ENCODE measurements at places on chromosomes 16 and 17. TPM values are rescaled to one million over a fixed set of nuclear protein-coding genes. Genes with fewer than 3 reads are reported as not detected.

Gene CDRT15
- total RNA-seq, result not detected

Gene SCN4A
- total RNA-seq, result not detected

Gene ADAD2
- not detected for total RNA-seq

Gene KDM8
- 4.4 TPM for total RNA-seq

Gene EZH1
- total RNA-seq, result 20.0 TPM

Gene SCPEP1
- total RNA-seq, result 96.0 TPM

Gene SSTR5
- not detected for total RNA-seq

Gene POLR2C
- 482 TPM for total RNA-seq

Gene ATP2C2
- not detected for total RNA-seq

Gene ZNF469
- 0.82 TPM for total RNA-seq

Gene TLCD3B
- total RNA-seq, result 0.20 TPM

Gene COTL1
- total RNA-seq, result 172 TPM

Gene FGF11
- not detected for total RNA-seq

Gene TP53TG3F
- total RNA-seq, result not detected

Gene KRT10
- 70.6 TPM for total RNA-seq

Gene KRTAP1-5
- 1.2 TPM for total RNA-seq

Gene UTS2R
- total RNA-seq, result not detected

Gene USP7
- 16.2 TPM for total RNA-seq

Gene KRT15
- 38.4 TPM for total RNA-seq

Gene KREMEN2
- total RNA-seq, result 0.26 TPM

Gene CFAP97D1
- not detected for total RNA-seq

Gene SPNS3
- 1.3 TPM for total RNA-seq

Gene TMEM204
- total RNA-seq, result 1.7 TPM

Gene NPIPA2
- total RNA-seq, result 0.43 TPM

Gene C16orf96
- total RNA-seq, result not detected

Gene TSPAN10
- 3.7 TPM for total RNA-seq

Gene FOXN1
- not detected for total RNA-seq

Gene CDRT15L2
- total RNA-seq, result not detected

Gene GPRC5B
- total RNA-seq, result 5.3 TPM

Gene MAP2K6
- total RNA-seq, result 1.9 TPM

Gene ODAD4
- not detected for total RNA-seq

Gene AIPL1
- not detected for total RNA-seq

Gene TUFM
- total RNA-seq, result 136 TPM

Gene WDR59
- 12.9 TPM for total RNA-seq

Gene MKS1
- 27.4 TPM for total RNA-seq

Gene ZNF207
- 109 TPM for total RNA-seq

Gene MYADML2
- not detected for total RNA-seq

Gene SLC16A11
- total RNA-seq, result not detected

Gene PRSS27
- total RNA-seq, result 1.7 TPM

Gene GPR179
- not detected for total RNA-seq

Gene SYNGR3
- not detected for total RNA-seq

Gene CA7
- total RNA-seq, result not detected

Gene TBX21
- total RNA-seq, result not detected

Gene KRT20
- not detected for total RNA-seq

Gene CIITA
- total RNA-seq, result not detected

Gene CTRB1
- total RNA-seq, result not detected

Gene CCL16
- not detected for total RNA-seq

Gene RASD1
- 5.6 TPM for total RNA-seq

Gene DVL2
- 11.5 TPM for total RNA-seq

Gene SLC5A10
- total RNA-seq, result not detected
